Fibroblast of villous mesenchyme (primary cell): ENCODE measurements at places on chromosomes 4 and X. TPM values are rescaled to one million over a fixed set of nuclear protein-coding genes. Genes with fewer than 3 reads are reported as not detected.
A peak's percentile ranks its signal among the peaks of the same experiment; 100 is the strongest.

- DNase-seq, result no peak
These were observed 116.2 kb downstream of the CDS1 start for GRCh38 chr4:84699001-84699671.

GRCh38 chrX:85988353-85988752 lies 59.0 kb downstream of the CHM start:
- no peak for DNase-seq

GRCh38 chr4:72442715-72443114 lies 126.3 kb downstream of the ADAMTS3 start:
- DNase-seq, result no peak

DNA sequence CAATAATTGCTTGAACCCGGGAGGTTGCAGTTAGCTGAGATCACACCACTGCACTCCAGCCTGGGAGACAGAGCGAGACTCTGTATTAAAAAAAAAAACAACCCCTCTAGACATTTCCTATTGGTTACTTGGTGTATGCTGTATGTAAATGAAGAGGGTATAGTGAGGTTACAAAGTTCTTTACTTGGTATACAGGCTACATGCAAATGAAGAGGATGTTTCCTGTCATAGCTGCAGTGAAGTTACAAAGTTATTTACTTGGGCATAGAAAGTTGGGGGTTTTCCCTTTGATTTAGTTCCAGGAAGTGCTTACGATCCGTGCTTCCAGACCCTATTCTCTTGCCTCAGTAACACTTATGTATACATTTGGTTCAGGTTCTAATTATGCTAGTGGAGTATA lies 38.4 kb upstream of the CLNK start:
- DNase-seq, result no peak

DNA sequence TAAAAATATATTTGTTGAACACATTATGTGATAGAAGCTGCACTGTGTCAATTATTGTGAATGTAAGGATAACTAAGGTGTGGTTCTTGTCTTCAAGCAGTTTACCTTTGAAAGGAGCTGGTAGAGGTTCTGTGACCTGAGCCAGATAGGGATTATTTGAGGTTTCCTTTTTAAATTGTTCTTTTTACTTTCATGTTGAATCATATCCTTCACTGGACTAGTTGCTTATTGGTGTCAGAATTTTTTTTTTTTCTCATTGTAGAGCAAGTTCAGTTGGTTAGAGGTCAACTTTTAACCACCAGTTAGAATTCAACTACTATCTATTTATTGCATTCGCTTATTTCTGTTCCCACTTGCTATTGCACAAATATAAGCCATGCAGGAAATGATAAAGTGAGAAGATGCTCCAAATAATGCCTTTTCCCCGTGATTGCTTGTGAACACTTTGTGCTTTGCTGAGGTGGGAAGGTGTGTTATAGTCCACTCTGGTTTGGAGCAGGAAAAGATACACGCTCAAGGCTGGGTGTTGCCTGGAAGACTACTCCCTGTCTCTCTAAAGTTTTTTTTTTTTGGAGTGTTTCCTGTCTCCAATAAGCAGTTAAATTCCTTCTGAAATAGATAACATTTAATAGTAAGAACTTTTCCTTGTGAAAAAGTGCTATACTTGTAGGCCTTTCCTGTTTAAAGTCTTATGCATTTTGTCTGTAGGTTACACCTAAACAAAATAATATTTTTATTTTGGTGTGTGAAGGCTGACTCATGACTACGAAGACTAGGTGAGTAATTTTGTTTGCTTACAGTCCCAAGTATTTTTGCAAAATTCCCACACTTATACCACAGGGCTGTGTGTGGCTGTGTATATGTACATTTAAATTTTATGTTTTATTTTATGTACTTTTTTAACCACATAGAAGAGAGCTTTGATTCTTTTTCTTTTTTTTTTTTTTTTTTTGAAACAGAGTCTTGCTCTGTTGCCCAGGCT lies 83.8 kb upstream of the LCORL start:
- no peak for DNase-seq

Gene TCEAL2
- total RNA-seq, result not detected in 2 replicates

- DNase-seq, result peak; percentile 14
These were observed 101.3 kb downstream of the LARP1B start for GRCh38 chr4:128162434-128162833.

- DNase-seq, result peak; percentile 28
These were observed 9.6 kb downstream of the BMP3 start for GRCh38 chr4:81040012-81040659.

DNA sequence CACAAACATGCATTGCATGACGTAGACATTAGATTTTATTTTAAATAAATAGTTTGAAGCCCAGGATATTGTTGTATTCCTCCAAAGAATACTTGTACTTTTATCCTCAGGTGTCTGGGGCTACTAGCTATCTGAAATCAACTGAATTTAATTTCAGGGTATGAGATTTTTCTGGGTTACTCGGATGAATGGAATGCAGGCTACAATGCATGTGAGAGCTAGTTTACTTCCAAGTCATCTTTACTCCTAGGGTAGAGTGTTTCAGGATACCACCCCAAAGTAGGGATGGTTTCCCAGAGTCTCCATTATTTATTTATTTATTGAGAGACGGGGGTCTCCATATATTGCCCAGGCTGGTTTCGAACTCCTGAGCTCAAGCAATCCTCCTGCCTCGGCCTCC lies 66.4 kb downstream of the HPRT1 start:
- DNase-seq, result no peak

Gene PNMA6F
- total RNA-seq, result not detected in 2 replicates

Gene LDOC1
- total RNA-seq, result 5.2 TPM in 2 replicates

- DNase-seq, result no peak
These were observed 1.1 kb upstream of the HDAC6 start for GRCh38 chrX:48800574-48801279.

GRCh38 chr4:7358100-7358735 lies 76.5 kb downstream of the PSAPL1 start:
- peak; percentile 59 for DNase-seq

DNA sequence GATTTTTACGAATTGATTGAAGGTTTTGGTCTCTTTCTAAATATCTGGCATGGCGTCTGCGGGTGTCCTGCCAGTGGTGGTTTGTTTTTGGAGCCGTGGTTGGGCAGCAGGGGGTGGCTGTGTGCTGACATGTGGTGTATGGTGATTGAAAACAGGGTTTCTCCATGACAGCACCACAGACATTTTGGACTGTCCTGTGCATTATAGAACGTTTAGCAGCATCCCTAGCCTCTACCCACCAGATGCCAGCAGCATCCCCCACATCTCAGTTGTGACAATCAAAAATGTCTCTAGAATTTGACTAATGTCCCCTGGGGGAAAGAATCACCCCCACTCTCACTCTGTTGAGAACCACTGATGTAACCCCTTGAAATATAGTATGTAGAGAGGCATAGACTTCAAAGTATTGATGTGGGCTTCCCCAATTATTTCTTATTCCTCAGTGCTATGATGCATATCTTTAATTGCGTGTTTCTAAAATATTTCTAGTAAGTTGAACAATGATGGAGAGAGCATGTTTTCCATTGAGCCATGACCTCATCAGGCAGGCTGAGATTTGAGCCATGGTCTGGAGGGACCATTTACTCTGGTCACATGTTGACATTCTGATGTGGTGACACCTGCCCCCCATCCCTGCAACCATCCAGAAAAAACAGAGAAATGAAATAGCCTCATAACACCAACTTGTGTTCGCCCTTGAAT lies 77.4 kb upstream of the MID1 start:
- DNase-seq, result no peak

DNA sequence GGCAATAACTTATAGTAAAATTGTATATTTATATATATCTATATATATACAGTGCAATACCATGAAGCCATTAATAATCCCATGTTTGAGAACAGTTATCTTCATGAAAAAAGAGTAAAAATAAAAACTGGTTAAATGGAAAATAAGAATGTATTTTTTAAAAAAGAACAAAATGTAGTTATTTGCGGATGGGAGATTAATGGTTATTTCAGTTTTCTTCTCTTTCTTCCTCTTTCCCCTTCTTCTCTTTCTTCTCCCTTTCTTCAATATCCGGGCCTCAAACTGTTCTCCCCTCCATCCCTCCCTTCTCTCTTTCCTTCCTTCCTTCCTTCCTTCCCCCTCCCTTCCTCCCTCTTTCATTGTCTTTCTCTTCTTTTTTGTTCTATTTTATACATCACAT lies 1301.7 kb upstream of the IGFBP7 start:
- DNase-seq, result no peak

Gene TMEM31
- total RNA-seq, result 0.32 TPM in 1 of 2 replicates, not detected in the other

DNA sequence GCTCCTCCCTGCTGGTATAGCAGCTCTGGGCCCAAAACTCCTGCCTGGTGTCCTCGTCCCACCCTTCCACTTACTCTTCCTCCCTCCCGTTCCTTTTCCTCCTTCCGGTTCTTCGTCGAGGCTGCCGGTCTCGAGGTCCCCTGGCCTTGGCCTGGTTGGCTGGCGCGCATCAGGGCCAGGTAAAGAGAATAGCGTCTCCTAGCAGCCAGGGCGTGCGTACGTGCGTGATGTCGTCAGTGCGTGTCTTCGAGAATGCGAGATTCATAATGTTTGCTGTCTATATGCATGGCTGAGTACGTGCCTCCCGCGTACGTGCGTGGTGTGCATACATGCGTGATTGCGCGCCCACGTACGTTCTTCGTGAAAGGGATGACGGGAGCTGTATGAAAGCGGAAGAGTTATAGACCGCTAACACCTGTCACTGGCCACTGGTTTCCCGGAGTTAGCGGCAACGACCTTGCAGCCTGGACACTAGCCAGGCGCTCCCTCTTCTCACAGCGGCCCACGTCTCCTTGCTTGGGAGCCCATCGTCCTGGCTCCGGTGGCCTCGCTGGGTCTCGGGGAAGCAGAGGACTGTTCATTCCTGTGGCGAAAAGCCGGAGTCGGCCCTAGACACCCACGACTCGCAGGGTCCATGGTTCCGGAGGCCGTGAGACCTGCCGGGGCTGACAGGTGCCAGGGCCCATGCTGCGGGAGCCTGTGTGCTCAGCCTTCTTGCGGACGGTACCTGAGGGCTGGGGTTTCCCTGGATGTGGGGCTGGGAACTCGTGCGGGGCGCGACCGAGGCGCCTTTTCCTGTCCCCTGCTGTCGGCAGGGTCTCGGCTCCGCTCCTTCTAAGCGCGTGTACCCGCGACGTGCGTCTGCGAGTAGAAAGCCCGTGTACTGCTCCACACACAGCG lies at the start of gene EOLA1:
TSS of gene EOLA1 (plus strand) at position 392 of the 900 bp plus-strand sequence. CDS start 4,619 bp downstream, outside the sequence.
- DNase-seq, result peak; percentile 97

DNA sequence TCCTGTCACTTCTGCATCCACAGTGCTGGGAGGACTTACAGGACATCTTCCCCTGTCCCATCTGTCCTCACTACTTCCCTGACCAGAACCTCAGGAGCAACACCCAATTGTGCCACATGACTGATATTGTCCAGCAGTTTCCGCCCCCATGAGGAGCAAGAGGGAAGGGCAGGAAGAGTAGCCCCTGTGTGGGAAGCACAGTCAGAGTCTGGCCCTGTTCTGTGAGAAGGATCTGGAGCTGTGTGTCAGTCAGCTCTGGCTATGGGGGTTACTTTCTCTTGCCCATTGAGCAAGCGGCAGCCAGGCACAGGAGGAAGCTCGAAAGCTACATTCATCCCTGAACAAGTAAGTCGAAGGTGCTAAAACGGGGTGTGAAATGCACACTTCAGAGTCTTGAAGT lies 14.8 kb upstream of the TRIM60 start:
- no peak for DNase-seq

Gene NOX1
- under 0.01 TPM in 1 of 2 replicates, not detected in the other for total RNA-seq

DNA sequence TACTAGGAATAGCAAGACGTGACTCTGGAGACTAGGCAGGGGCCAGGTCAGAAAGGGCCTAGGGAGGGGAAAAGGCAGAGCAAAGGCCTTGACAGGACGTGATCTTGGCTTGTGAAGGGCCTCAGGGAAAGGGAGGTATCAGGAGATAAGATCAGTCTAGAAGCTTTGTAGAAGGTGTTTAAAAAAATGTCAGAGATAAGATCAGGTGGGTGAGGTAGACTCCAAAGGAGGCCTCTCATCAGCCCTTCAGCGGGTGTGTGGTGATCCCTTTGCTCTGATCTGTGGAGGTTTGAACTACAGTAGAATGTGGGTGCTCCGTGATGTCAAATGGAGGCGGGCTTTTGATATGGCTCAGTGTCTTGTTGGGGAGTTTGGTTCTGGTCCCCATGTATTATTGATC lies 78.8 kb upstream of the PRPS1 start:
- no peak for DNase-seq
